ENCODE measurements at places on chromosomes 2 and 18.

- no peak for DNase-seq
Observed at GRCh38 chr18:62828852-62829251, 113.5 kb downstream of the PHLPP1 start.

DNA sequence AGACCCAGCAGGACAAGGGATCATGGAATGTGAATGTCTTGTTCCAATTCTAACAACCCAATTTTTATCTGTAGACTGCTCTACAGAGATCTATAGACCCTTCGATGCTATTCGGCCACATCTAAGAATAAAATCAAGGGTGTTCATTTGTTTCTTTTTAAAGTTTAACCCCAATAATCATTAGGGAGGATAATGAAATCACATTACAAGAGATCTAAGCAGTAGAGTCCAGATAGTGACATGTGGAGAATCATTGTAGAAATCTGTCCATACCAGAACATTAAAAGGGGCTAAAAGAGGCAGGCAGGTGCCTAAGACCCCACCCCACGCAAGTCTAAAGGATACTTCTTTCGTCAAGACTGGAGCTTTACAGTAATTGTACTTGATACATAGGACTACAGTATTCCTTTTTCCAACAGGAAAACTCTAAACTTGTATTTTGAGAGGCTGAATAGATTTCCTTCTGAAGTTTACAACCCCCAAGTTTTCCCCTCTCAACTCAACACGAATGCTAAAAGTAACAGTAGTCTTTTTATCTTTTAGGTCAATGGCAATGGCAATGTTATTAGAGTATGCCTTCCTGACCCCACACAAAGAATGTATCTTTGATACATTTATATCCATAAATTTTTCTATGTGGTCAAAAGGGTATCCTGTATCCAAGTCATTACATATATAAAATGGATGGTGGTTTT, 183.7 kb downstream of the TCF4 start:
- no peak for DNase-seq

DNA sequence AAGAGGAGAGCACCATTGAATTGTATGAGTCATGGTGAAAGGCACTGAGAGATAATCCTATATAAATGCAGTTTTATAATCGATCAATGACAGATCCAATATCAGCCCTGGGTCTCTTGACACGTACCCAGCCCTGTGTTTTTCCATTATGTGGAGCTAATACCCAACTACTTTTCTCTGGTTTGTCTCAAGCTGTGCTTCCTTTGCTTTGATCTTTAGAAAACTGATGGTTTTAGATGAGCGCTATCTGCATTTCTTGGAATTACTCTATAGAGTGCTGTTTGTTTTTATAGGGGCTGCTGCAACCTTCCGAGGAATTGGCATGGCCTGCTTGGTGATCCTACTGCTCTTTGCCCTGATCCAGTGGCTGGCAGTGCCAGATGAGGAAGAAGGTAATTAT, 45.0 kb downstream of the NEMP2 start:
- DNase-seq: no peak

DNA sequence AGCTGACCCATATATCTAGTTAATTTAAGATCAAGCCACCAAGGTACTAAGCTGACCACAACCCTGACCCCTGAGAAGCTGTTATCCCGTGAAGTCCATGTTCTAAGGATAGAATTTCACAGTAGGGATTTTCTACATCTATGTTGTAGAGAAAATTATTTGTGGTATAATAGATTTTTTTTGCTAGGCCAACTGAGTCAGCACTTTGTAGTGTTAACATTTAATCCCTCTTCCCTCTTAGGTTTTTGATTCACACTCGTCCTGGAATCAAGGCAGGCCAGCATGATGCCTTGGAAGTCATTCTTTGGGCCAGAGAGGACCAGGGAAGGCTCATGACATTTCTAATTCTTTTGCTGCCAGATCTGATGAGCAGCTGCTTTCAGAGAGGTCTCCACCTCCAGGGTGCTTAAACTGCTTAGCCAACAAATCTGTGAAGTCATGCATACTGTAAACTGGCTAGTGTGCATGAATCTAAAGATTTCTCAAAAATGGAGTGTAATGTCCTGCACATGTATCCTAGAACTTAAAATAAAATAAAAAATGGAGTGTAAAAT, 102.5 kb downstream of the RBM43 start:
- no peak for DNase-seq

- no peak for DNase-seq
Observed at GRCh38 chr2:85794491-85795121, 40.8 kb downstream of the ATOH8 start.

- DNase-seq: no peak
Observed at GRCh38 chr2:45096996-45097395, 87.7 kb upstream of the SIX2 start.

DNA sequence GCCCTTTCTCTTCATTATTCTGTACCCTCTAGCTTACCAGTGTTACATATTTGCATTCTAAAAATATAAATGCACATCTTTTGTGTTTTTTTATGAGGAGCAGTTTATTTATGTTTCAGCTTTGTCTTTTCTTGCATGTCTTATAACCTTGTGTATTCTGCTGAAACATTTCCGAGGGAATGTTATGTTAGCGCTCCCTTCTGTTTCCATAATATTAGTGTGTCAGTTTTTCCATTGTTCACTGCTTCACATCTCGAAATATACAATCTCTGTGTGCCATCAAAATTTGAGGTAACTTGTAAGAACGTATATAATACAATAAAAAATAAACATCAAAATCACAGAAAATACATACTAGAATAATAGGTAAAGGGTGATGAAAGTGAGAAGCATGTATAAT, 153.3 kb downstream of the PKP4 start:
- DNase-seq: no peak

DNA sequence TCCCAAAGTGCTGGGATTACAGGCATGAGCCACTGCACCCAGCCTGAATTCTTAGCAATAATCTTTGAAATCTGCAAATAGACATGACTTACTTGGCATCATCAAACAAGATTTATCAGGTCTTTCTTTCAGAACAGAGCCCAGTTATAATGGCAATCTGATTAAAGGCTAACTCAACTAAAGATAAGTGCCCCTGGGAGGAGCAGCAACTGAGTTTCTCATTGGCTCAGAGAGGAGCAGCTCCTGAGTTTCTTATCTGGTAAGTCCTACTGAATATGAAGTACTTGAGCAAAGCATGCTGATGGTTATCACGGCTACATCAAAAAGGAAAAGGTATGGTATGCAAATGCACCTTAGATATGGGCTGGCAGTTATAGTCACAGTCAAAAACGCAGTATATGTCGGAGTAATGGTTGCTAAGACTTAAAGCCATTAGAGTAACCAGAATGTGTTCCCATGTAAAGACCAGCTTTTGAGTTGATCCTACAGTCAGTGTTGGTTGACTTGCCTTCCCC, 15.0 kb upstream of the AP1S3 start:
- DNase-seq: no peak

- peak; percentile 6 for DNase-seq
Observed at GRCh38 chr2:68689553-68690537, 44.8 kb upstream of the ARHGAP25 start.

DNA sequence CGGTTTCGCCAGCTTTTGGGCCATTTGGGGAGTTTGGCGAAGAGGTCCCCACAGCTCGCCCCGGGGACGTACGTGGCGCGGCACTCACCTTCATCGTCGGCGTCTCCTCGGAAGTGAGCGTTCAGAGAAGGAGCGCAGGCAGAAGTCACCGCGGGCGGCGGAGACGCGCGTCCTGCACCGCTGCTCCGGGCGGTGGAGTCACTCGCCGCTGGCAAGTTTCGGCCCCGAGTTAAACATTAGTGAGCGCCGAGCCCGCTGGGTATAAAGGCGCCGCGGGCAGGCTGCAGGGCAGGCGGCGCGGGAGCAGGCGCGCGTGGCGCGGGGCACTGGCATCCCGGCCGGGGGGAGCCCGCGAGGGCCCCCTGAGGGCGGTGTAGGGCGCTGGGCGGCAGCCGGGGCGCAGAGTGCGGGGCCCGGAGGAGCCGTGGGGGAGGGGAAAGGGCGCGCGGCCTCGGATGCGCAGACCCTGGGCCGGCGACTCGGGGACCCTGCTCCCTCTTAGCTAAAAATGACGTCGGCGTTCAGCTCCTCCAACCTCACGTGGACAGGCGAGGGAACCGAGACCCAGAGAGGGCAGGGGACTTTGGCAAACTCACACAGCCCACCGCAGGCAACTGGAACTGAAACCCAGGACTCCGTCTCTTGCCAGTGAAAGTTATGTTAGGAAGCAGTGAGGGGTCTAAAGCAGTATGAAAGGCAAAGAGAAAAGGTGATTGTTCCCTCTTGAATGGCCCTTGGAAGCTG, at the start of gene DPP4:
DPP4 (minus strand) TSS at position 328 of the 744 bp plus-strand sequence; CDS start at position 94, 234 bp downstream.
- peak; percentile 41 for DNase-seq

- no peak for DNase-seq
Observed at GRCh38 chr2:68319398-68320117, at the start of gene CNRIP1. Gene CNRIP1, minus strand, starts transcription at chr2:68319949. Its CDS starts 549 bp downstream, at chr2:68319400.

GRCh38 chr2:177291701-177292100, 27.2 kb upstream of the NFE2L2 start:
- no peak for DNase-seq

- DNase-seq: peak; percentile 50
Observed at GRCh38 chr2:171086352-171087290, 74.1 kb downstream of the TLK1 start.

- DNase-seq: no peak
Observed at GRCh38 chr2:228860601-228861285, 410.3 kb downstream of the PID1 start.

DNA sequence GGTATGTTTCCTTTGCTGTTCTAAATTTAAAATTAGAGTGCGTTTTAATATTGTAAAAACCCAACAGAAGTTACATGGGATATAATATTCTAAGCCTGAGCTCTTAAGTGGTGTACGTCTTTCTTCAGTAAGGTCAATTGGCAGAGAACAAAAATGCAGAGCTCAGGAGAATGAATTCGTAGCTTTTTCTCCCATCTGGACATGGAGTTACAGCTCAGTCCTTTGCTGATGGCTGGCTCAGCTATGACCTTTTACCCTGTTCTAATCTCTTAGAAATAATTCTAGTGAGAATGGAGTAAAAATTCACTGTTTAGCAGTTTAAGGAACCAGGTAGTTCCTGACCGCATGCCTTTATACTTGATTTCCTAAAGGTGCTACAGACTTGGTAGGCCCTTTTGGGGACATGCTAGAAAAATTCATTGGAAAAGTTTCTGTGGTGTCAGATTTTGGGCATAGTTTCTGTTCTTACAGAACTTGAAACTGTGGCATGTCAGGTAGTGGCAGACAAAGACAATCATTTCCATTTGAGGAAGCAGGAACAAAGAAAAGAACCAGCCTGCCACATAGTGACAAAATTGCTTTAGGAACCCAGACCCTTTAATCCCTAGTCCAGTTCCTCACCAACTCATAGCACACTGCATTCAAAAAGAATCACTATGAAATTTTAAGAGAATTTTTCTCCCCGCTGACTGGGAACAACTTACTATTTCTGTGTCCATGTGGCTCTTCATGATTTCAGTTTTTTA, 566.8 kb upstream of the ZNF804A start:
- DNase-seq: no peak

DNA sequence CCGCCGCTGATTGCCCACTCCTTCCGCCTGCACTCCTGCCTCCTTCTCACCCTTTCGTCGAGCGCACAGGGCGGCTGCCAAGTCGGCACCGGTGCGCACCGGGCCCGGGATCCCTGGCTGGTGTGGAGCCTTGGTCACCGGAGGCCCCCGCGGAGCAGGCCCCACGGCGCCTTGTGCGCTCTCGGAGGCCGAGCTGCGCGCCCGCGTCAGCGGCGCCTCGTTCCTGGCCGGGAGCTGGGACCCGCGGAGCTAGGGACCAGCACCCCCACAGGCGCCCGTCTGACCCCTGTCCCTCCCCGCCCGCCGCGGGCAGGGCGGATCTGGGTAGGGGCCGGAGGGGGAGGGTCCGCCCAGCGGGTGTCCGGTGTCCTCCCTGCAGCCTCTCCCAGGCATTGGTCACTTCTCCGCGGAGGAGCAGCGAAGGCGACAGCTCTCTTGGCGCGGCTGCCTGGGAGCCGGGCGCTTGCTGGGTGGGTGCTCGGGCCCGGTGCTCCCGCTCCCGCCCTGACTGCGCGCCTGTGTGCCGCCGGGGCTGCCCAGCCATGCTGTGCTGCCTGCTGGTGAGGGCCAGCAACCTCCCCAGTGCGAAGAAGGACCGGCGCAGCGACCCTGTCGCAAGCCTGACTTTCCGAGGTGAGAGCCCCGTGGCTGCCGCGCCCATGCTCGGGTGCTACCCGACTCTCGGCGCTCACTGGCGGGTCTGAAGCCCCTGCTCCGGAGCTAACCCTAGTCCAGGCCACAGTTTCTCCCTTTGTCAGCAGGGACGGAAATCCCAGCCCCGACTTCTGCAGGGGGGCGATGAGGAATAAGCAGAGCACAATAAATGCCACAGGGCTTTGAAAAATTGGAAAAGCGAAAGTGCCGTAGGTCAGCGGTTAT, 13.2 kb downstream of the DYSF start:
- no peak for DNase-seq

DNA sequence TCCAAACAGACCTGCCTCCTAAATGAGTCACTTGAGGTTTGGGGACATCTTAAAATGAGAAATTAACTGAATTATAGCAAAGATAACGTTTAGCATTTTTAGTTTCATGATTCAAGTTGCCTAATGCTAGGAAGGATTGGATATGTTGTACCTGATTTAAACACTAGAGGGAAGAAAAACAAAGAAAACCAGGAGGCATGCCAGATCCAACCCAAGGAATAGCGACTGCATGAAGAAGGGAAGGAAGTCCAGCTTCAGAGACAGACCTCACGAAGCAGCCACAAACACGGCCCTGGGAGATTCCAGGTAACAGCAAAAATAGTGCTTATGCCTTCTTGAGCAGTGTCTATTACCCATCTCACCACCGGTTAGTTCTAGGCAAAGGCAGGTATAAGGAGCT, 499.9 kb upstream of the SPHKAP start:
- DNase-seq: no peak

DNA sequence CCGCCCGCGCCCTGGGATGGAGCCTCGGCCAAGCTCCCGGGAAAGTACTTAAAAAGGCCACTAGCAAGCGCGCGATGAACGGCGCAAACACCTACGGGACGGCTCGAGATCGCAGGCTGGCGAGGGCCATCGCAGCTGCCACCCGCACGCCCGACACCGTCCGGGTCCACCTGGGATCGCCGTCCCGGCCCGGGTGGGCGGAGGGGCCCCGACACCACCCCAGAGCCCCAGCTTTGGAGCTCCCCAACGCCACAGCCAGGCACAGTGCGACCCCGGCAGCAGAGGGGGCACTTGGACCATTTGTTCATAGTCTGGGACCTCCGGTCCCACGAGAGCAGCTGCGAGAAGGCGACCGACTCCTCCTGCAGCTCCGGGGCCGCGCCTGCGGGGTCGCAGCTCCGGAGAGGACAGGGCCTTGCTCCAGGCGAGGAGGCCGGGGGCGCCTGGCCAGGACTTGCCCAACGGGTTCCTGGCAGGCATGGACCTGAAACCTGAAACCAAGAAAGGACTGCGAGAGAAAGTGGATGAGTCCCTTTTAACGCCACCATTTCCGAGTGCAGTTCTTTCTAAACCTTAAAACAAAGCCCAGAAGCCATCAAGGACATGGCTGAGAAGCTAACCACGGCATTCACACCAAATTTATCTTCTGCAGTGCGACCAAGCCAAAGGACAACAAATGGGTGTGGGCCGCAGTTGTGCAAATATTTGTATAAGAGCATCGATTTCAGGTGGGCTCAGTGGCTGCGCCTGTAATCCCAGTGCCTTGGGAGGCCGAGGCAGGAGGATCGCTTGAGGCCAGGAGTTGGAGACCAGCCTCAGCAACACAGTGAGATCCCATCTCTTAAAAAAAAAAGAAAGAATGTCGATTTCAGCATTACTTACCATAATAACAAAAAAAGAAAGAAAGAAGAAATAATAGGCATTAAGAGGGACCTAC, 54.0 kb upstream of the IMP4 start:
- no peak for DNase-seq

GRCh38 chr2:196926562-196927375, at the start of gene PGAP1:
Gene PGAP1, minus strand, starts transcription at chr2:196926707. Its CDS starts 91 bp downstream, at chr2:196926616.
- peak; percentile 80 for DNase-seq

- DNase-seq: no peak
Observed at GRCh38 chr2:230933521-230934180, 8.6 kb upstream of the GPR55 start.
